Activated naive CD4-positive, alpha-beta T cell treated with anti-CD3 and anti-CD28 coated beads, Interleukin-2, amount 50 U/mL, for 16 hours (primary cell): ENCODE measurements at places on chromosomes 3 and 15.
A peak's percentile ranks its signal among the peaks of the same experiment; 100 is the strongest.

GRCh38 chr3:100759159-100759558 is 49.9 kb downstream of the TFG start:
- no peak for DNase-seq

DNA sequence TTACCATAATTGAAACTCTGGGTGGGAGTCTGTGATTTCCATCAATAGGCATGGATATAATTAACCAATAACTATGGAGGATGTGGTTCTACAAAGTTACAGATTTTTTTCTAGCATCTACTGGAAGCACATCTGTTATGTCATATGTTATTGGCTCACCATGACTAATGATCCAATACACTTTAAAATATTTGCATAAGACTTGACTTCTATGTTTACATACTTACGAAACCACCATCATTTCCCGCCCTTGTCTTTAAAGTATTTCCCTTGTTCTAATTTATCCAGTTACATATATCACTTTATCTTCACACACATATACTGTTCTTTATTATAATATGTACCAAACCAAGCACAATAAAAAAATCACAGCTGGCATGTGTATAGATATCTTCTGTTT is 380.3 kb upstream of the CBLB start:
- DNase-seq, result no peak

DNA sequence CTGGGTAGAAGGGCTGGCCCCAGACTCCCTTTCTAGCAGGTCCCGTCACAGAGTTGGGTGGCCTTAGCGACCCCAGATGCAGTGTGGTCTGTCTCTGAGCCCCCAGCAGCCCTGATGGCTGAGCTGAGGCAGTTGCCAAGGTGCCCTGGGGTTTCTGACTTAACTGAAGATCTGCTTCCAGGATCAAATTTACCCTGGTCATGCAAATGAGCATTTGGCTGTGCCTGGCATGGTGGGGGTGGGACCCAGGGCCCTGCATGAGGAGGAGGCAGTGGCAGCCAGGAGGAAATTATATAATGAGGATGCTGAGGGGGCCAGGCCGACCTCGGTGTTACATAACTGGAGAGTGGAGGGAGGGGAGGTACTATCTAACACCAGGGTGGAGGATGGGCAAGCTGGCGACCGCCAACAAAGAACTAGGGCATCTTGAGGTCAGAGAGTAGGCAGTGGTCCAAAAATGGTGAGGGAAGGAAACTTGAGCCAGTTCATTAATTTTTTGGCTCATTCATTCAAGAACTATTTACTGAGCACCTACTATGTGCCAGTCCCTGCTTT is 16.4 kb downstream of the PLEKHO2 start:
- DNase-seq, result no peak

- no peak for DNase-seq
Observed at GRCh38 chr15:78626381-78626995, 5.7 kb upstream of the CHRNA3 start.

DNA sequence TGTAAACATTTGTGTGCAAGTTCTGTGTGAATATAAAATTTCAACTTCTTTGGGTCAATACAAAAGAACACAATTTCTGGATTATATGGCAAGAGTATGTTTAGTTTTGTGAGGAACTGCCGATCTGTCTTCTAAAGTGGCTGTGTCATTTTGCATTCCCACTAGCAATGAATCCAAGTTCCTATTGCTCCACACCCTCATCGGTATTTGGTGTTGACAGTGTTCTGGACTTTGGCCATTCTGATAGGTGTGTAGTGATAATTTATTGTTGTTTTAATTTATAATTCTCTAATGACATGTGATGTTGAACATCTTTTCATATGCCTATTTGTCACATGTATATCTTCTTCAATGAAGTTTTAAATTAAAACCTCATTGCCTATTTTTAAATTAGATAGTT is 58.2 kb upstream of the TMC3 start:
- no peak for DNase-seq

DNA sequence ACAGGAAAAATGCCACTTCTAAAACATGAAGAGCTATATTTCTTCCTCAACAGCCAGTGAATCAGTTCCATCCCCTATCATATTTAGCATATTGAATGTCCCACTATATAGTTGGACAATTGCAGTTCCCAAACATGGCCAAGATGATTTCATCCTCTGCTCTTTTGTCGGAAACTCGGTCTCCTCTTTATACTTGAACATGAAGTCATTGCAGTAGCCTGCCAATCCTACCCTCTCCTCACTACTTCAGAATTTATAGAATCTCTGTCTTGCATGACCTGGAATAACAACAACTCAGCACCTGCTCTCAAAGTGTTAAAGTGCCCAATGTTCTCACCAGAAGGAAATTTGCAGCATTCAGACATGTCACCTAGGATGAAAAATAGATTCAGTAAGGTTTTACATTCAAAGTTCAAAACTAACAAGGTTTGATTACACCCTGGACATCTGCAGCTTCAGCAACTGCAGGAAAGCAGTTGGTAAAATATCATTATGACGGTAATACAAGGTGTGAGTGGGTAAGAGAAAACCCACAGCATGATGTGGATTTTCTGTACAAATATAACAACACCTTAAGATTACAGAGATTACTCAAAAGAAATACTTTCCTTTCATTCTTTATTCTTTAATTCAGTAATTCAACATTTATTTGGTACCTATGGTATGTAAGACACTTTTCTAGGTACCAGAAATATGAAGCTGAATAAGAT is 52.5 kb downstream of the TP63 start:
- DNase-seq, result no peak

DNA sequence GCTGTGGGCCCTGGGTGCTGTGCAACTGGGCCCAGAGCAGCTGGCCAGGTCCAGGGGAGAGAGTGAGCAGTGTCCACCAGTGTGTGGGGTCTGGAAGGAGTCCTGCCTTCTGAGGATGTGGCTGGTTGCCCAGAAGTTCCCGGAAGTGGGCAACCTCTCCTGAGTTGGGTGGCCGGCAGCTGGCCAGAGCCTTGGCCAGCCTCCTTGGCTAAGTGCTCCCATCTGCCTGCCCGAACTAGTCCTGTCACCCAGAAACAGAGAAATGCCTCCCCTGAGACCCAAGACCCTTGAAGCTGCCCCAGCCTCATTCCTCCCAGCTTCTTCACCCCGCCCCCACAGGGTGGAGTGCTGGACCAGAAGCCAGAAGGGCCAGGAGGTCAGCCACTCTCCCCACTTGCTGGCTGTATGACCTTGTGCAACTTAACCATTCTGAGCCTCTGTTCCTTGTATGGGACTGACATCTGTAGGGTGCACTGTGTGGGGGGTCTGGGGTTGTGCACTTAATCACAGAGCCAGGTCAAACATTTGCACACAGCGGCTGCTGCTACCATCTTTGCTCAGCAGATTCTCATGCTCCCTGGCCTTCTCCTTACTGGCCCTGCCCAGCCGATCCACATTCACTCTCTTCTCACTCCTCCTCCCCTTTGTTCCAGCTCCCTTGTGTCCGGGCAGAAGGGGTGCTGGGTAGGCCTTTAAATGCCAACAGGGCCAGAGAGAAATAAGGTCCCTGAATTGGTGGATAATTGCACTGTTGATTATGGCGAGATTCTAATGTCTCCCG is 7.5 kb upstream of the ALAS1 start:
- DNase-seq, result no peak

DNA sequence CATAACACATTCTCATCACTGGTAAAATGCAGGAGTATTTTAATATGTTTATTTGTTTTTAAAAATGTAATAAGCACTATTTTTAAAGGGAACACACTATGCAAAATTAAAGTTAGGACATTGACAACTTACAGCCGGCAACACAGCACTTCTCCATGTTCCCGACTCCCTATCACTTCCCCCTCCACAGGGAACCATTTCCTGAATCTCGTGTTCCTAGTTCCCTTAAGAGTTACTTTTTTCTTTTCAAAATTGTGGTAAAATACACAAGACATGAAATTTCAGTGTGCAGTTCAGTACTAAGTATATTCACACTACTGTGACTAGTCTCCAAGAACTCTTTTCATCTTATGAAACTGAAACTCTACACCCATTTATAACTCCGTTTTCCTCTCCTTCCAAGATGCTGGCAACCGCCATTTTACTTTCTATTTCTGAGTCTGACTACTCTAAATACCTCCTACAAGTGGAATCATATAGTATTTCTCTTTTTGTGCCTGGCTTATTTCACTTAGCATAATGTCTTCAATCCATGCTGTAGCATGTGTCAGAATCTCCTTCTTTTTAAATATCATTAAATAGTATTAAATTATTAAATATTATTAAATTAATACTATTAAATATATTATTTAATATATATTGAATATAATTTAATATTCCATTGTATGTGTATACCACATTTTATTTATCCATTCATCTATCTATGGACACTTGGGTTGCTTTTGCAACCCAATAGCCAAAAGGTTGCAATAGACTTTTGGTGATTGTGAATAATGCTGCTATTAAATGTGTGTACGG is 25.9 kb upstream of the UBE2Q2 start:
- no peak for DNase-seq

GRCh38 chr3:171616798-171617197 is 156.6 kb upstream of the TNIK start:
- no peak for DNase-seq

GRCh38 chr3:5051772-5052171 is 70.3 kb upstream of the ARL8B start:
- DNase-seq, result no peak

DNA sequence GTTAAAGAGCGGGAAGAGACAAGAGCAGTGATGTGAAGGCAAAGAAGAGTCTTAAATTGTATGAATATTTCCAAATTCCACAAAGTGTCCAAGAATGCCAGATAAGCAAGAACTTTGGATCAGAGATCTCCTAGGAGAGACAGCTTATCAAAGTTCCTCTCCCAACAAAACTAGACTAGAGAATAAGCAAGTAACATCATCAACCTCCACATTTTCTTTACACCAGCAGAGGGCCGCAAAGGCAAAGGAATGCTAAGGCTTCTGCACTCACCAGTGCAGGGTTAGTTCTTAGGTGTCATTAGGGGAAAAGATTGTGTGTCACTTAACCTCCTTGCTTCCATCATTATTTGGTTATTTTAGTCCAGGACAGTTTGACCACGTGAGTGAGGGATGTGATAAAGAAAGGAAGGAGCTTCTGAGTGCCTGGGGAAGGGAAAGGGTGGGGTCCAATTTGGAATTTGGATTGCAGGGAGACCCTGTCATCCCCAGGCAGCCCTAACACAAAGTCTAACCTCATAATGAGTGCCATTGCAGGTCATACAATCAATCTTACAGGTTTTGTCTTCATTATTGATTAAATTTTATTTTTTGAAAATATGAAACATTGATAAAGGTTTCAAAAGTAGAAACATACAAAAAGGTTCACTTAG is 7.5 kb upstream of the CMTM6 start:
- peak; percentile 61 for DNase-seq

DNA sequence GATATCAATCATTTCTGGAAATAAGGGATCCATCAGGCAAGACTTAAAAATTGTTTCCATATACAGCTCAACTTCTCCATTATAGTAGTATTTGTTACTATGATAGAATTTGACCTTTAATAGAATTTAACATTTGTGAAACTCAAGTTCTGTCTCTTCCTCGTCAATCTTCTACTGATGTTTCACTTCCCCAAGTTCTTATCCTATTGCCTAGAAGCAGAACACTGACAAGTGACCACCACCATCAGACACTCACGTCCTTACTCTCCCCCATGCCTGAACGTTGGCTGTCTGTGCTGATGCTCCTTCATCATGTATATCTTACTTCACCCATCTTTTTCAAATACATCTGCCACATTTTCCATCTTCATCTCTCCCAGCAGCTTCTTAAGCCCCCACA is 26.6 kb upstream of the TAFA4 start:
- DNase-seq, result no peak

GRCh38 chr15:59138243-59138642 is 33.3 kb downstream of the CCNB2 start:
- DNase-seq, result peak; percentile 50

- DNase-seq, result no peak
Observed at GRCh38 chr15:48628832-48629231, 16.7 kb downstream of the FBN1 start.

DNA sequence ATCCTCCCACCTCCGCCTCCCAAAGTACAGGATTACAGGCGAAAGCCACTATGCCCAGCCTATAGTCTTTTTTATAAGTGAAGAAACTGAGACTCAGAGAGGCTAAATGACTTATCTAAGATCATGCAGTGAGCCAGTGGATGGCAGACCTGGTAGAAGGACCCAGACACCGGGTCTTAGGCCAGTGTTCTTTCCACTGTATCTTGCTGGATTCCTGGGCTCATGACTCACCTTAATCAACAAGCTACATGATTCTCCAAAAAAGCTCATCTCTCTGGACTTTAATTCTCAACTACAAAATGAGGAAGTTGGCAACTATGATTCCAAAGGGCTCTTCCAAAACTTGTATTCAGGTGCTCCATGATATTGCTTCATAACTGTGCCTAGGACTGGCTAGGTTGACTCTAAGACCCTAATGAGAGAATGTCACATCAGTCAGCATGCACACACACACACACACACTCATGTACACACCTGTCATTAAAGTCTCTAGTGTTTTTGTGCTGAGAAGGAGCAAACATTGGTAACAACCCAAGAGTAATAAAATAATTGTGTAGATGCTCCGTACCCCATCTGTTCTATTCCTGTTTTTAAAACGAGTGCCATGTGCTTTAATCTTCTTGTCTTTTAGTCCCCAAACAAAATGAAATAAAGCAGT is 89.7 kb upstream of the SLC4A7 start:
- no peak for DNase-seq

DNA sequence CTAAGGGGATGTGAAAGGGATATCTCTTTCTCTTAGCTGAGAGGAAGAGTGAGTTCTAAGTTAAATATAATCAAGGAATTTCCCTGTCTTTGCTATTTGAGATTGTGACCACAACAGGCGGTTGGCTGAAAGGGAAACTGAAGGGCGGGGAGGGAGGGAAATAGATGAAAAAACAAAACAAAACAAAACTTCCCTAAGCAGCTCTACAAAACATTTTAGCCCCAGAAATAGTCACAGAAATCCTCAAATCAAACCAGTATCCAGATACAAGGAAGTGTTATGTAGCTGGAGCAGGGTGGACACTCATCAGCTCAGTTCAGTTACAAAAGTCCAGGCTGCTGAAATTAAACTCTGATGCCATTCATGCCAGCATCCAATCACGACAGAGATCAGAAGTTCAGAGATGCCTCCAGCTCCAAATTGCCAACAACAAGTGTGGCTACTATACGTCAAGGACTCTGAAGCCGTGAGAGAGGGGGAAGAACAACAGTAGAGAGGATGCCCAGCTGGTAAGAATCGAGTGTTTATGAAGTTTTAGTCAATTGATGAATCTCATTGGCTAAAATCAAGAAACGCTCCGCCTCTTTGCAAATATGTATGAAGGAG is 319 bp upstream of the TP63 start:
- DNase-seq, result no peak

DNA sequence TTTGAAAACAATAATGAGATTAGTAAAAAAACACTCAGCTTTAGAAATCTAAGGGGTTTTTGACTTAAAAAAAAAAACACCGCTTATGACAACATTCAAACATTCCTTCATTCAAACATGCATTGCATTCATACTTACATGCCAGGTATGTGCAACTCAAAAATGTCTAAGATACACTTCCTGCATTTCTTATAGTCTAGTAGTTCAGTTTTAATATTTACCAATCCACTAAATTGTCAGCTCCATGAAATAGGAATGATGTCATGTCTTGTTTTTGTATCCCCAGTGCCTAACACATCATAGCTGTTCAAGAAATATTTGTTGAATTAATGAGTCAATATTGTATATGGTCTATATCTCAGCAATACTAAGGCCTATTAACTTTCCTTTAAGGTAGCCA is 51.7 kb downstream of the EIF4E3 start:
- no peak for DNase-seq
